Stimulated activated CD4-positive, alpha-beta T cell treated with anti-CD3 and anti-CD28 coated beads, TNF-alpha, amount 100 ng/mL, for 1 hour (primary cell): ENCODE measurements at places on chromosomes 7 and 10.

DNA sequence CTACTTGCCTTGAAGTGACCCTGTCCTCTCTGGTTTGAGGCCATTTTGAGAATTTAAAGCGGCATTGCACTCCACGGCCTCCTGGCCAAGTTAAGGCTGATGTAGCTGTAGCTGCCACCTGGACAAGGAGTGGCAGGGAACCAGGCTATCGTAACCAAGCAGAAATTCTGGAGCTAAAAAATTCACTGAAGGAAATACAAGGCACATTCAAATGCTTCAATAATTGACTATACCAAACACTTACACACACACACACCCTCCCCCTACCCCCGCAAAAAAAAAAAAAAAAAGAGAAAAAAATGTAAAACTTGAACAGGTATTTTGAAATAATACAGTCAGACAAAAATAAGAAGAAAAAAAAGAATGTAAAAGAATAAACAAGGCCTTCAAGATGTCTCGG is 409.0 kb upstream of the SEMA3A start:
- no peak for DNase-seq

GRCh38 chr10:113905756-113906155 is 51.3 kb downstream of the NHLRC2 start:
- no peak for DNase-seq

GRCh38 chr7:104327938-104328295 is 486 bp upstream of the LHFPL3 start:
- DNase-seq = no peak

DNA sequence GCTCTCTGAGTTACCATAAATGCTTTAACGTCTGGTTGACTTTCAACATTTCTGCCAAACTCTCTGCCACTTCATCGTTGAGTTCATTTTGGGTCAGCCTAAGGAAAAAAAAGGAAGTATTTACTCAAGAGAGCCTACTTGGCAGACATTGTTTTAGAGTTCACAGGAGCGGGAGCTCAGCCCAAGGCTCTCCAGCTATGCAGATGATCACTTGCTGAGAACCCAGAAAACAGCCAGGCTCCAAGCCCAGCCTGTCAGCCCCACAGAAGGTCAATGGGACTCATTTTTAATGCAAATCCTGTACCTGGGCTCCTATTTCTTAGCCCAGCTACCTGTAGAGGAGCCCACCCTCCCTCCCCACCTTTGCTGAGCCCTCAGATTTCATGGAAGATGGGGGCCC is 45.5 kb downstream of the NOD1 start:
- no peak for DNase-seq

DNA sequence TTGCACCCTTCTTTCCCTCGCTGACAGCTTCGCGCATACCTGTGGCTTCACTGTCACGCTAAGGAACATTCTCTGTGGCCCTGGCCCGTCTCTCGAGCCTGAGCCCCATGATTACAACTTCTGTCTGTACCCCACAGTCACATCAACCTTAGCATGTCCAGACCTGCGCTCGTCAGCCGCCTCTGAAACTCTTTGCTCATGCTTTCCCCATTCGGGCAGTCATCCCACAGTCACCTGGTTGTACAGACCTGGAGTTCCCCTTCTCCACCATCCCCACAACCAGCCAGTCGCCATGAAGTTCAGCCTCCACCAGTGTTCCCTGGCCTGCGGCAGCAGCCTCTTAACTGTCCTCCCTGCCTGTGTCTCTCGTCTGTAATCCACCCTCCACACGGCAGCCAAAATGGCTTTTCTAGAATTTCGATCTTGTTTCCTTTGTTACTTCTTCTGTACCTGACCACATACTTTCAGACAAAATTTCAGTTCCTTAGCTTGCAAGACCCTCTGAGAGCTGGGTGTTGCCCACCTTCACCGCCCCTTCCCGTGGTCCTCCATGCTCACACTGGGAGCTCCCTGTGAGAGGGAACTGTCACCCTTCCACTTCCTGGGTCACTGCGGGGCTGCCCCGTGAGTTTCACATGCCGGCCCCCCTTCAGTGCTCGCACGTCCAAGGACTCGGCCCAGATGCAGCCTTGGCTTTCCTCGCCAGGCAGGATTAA is 229.2 kb downstream of the CELF2 start:
- DNase-seq = no peak

DNA sequence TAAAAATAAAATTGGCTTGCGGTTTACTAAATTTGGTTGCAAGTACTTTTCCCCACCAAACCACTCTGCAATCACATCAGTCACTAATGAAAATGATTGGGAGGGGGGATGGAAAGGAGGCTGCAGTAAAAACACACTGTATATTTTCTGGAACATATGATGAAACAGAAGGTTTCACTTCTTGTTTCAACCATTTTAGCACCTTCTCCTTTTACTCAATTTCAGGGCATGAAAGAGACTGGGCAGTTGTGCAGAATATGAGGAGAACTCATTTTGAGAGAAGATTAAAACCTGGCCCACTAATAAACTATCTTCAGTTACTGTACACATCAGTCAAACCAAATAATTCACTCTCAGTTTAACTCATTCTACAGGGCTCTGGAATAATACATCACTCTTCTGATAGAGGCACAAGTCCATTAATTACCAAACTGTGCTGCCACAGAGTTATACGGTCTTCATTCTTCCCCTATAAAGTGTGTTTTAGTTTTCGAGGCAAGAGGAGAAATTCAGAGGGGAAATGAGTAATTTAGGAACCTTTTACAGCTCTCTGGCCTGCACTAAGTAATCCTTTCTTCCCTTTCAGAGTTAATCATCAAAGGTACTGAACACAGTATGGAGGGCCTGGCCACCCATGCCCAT is 25.5 kb downstream of the JAZF1 start:
- DNase-seq = no peak

GRCh38 chr10:63889803-63890202 is 368.6 kb downstream of the REEP3 start:
- no peak for DNase-seq

GRCh38 chr10:121078036-121078435 is 226.9 kb downstream of the WDR11 start:
- DNase-seq = no peak
